ENCODE measurements at places on chromosomes 2 and 18.
A peak's percentile ranks its signal among the peaks of the same experiment; 100 is the strongest.

DNA sequence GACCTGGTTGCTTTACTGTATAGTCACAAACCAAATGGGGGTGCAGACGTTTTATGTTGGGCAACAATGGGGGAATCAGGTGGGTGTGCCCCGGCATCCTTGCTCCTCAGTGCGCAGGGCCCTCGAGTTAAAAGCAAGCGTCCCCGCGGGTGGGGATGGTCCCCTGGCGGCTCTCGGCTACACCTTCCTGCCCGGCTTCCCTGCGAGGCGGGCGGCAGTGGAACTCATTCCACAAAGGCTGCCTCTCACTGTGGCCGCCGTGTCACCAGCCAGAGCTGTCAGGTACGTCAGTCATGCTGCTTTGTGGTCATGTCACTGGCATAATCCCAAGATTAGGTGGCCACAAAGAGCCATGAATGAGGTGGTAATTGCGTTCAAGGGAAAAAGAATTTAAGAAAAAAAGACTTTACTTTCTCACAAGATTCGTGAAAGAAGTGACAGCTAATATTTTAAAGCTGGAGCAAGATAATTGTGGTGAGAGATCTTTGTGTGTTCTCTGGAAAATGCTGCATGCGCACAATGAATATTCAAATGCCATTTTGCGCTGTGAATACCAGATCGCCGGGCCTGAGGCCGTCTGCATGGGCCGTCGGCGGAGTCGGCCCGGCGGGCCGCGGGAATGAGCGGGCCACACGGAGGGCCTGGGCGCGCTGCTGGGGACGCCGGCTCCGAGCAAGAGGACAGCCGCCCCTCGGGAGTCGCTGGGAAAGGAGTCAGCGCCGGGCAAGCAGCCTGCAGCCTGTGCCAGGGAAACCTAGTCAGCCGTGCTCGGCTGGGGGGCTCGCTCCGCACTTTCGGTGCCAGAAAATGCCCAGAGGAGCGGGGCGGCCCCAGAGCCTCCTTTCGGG is 82.3 kb upstream of the LDLRAD4 start:
- no peak for DNase-seq

- no peak for DNase-seq
Observed at GRCh38 chr2:17749753-17750438, 3.7 kb downstream of the SMC6 start.

DNA sequence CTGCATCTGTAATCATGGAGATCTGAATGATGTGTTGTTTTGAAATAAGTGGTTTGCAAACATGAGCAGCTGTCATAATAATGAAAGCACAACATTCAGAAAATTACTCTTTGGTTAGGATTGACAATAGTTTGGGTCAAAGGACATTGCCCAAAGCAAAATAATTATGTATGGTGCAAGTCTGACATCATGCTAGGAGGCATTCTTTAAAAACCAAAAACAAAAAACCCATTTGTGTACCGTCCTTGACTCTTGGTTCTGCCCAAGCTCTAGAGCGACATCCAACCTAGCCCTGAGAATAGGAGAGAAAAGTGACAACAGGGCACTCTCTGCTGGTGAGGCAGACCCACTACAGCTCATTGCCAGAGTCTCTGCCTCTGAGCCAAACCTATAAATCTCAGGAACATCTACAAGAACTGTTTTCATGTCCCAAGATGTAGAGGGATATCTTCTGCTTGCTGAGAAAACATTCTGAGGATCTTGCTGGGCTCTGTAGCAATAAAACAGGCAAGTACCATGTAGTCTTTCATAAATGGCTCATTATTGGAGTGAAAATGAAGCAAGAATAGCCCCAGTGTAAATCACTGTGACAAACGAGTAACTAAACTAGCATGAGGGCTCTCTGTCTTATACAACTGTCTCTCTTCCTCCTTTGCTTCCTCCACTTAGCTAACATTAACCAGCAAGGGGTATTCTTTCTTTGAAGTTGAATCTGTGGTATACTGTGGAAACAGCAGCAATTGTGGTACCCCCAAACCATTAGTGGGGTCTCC is 266.8 kb upstream of the CXCR4 start:
- peak; percentile 39 for DNase-seq

- DNase-seq = peak; percentile 61
Observed at GRCh38 chr2:120771111-120771780, 35.6 kb downstream of the GLI2 start.

All from HCT116 (cell line).